ENCODE measurements at places on chromosomes 7 and 10.

- no peak for DNase-seq
Measured at GRCh38 chr10:78567680-78568455, 500.9 kb upstream of the ZMIZ1 start.

DNA sequence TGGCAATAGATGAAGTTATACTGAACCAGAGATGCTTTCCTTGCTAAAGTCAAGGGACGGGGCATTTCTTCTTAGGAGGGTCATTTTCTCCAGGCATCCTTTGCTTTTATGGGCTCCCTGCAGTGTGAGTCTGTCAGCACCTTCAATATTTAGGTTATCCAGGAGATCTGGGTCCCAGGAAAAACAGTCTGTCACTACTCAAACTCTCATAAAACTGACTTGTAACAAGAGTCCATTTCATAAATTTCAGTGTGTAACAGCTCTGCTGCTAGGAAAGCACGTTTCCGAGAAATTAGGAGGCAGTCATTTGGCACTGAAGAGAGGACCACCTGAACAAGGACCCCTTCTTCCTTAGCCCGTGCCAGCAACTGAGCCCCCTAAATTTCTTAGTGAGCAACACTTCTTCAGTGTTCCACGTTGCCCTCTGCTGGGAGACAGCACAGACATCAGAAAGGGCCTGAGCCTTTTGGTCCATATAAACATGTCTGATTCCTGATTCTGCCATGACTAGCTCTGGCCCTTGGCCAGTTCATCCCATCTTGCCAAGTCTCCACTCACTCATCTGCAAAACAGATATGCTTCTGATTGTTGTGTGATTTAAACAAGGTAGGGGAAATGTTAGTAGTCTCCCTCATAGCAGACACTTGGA, 7.2 kb downstream of the GCC1 start:
- DNase-seq, result no peak

GRCh38 chr7:56250135-56250534, 133.9 kb upstream of the NUPR2 start:
- DNase-seq, result no peak

- no peak for DNase-seq
Measured at GRCh38 chr10:95133016-95133752, 60.9 kb upstream of the ACSM6 start.

GRCh38 chr7:71735961-71736556, 604.1 kb downstream of the GALNT17 start:
- DNase-seq, result no peak

DNA sequence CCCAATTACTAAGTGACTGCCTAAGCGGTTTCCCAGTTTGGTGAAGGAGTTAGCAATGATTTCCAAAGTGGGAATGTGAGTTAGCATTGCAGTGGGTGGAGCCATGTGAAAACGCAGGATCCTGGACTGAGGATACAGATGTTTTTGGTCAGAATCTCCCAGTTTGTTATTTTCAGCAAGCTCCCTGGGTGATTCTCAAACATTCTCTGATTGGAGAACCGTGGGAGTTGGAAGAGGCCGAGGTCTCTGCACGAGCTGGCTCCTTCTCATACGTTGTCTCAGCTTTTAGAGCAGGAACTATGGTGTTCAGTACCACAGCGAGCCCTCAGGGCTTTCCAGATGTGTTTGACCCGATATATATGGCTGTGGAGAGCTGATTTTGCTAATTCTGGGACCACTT, 396.5 kb upstream of the NPVF start:
- no peak for DNase-seq

GRCh38 chr10:30034433-30035137, 24.8 kb downstream of the JCAD start:
- no peak for DNase-seq

- no peak for DNase-seq
Measured at GRCh38 chr10:51029172-51029641, 45.1 kb upstream of the PRKG1 start.

DNA sequence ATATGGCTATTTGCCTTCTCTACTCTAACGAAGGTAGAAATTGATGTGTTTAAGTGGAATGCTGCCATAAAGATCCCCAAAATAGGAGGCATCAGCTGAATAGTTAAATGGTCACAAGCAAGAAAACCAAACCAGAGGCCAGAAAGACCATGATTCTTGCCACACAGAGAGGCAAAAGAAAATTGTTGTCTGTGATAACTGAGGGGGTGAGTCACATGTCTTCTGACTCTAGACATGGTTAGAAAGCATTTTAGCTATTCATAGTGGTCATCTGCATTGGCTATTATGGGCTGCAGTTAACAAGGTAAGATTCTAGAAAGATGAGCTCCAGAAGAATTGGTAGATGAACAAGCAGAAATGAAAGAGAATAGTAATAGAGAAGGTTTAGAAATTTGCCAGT, 361.4 kb upstream of the NPSR1 start:
- no peak for DNase-seq

GRCh38 chr10:72753760-72754231, 61.9 kb downstream of the MCU start:
- DNase-seq, result no peak

GRCh38 chr10:131641231-131641630, 259.6 kb upstream of the PPP2R2D start:
- DNase-seq, result peak; percentile 0

DNA sequence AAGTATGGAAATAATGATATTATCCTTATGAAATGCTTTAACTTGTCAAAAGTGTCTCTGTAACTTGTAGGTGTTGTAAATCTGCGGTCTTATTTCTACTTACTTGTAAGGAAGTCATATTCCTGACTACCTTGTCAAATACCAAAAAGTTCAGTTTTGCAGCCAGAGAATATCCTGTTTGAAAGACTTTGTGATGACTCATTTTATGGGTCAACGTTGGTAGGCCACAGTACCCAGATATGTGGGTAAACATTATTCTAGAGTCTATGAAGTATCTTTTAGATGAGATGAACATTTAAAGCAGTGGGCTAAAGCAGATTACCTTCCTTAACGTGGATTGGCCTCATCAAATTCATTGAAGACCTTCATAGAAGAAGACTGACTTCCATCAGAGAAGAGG, 195.3 kb downstream of the PPP1R9A start:
- DNase-seq, result no peak

- DNase-seq, result no peak
Measured at GRCh38 chr7:108421720-108422331, 34.4 kb downstream of the NRCAM start.

DNA sequence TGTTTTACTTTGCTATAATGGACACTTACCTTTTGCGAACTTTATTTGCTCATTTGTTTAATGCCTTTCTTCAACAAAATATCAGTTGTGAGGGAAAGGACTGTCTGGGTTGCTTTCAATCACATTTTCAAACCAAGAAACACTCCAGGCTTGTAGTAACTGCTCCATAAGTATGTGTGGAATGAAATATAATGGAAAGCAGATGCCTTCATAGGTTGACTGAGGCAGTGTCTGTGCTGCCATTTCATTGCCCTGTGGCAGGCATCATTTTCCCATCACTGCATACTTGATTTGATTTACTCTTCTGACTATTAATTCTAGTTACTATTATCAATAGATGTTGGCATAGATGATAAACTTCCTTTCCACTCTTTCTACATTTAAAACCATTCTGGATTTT, 762.3 kb downstream of the CNTNAP2 start:
- DNase-seq, result no peak

- no peak for DNase-seq
Measured at GRCh38 chr10:128116851-128117615, 9.2 kb downstream of the MKI67 start.

- DNase-seq, result no peak
Measured at GRCh38 chr10:1284076-1284475, 227.9 kb downstream of the WDR37 start.

DNA sequence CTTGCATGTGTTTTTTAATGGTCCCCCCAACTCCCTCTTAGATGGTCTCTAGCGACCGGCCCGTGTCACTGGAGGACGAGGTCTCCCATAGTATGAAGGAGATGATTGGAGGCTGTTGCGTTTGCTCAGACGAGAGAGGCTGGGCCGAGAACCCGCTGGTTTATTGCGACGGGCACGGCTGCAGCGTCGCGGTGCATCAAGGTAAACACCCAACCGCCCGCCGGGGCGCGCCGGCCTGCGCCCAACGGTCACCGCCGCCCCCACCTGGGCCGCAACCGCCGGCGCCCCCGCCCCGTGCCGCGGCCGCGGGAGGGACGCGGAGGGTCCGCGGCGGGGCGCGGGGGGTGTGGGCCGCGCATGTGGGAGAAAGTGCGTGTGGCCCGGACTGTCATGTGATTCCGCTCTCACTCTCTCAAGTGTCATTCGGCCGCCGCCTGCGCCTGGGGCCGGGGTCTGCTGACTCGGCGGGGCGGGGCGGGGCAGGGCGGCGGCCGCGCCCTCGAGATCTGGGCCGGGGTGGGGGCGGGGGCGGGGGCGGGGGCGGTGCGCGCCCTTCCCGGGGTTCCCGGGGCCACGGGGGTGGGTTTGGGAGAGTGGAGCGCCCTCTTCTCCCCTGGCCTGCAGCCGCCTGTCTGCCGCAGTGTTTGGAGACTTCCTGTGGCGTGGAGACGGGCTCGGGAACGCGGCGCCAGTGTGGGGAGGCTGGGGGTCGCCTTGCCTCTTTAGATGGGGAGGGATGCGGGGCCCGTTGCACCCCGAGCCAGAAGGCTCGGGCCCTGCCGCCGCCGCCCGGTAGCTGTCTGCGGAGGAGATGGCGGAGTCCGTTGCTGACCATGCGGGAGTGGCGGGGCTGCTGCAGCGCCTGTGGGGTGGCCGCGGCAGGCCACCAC, 817 bp downstream of the MLLT10 start:
- no peak for DNase-seq

DNA sequence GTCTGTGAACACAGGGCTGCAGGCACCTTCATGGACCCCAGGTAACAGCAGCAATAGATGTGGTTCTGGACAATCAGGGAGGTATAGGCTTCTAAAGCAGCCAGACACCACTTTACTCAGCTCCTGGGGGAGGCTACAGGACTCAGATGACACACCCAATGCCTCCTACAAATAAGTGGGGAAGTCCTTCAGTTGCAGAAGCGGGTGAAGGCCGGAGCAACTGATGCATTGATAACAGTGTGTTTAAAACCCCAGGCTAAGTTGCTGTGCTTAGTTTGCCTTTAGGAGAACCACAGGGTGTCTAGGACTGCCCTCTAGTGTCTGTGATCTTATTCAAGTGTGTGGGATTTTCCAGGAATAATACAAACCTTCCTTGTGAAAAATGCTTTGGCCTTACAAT, 5.9 kb upstream of the ITGA8 start:
- peak; percentile 14 for DNase-seq

DNA sequence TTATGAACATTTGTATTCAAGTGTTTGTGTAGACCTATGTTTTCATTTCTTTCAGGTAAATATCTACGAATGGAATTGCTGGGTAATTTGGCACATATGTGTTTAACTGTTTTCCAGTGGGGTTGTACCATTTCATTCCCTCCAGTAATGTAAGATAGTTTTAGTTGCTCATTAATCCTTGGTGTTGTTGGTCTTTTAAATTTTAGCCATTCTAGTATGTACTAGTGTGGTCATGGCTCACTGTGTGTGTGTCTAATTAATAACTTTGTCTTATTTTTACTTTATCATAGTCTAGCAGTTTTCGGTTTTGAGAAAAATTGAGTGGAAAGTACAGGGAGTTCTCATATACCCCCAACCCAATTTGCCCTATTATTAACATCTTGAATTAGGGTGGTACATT, 278.8 kb downstream of the CAMK1D start:
- DNase-seq, result no peak

GRCh38 chr7:101232141-101232850, 5.3 kb downstream of the CLDN15 start:
- no peak for DNase-seq

DNA sequence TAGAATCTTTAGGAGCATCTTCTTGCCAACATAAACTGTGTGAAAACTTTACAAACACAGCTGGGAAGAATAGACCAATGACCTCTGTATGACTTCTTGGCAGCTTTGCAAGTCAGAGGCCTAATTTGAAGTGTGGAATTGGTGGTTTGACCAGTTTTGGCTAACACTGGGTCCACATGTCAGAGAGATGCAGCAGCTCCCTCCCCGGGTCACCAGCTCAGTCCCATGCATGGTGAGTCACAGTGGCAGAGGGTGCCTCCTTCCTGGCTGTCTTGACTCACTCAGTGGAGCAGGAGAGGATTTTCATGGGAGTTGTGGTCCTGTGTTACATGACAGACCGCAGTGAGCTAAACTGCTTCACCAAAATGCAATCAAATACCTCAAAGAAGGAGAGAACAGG, 8.2 kb upstream of the STARD3NL start:
- DNase-seq, result no peak

DNA sequence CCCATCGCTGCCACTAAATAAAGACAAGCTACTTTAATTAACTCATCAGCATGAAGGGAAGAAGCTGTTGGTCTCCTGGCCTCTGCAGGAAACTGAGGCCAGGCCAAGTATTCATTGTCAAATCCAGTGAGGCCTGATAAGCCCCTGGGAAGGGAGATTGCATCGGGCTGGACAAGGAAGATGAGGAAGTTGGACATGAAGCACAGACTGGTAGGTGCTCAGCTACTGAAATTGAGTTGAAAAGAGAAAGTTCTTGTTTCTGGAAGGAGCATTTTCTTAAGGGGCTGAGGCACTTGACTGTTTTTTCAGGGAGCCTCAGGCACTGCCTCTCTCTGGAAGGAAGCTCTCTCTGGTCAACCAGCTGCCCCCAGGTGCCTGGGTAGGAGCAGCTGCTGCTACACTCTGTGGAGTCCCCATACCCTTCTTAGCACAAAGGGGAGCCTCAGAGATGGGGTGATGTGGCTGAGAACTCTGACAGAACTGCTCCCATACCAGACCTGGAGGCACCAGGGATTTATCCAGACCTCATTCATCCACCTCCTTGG, 90.3 kb upstream of the IKZF1 start:
- no peak for DNase-seq

DNA sequence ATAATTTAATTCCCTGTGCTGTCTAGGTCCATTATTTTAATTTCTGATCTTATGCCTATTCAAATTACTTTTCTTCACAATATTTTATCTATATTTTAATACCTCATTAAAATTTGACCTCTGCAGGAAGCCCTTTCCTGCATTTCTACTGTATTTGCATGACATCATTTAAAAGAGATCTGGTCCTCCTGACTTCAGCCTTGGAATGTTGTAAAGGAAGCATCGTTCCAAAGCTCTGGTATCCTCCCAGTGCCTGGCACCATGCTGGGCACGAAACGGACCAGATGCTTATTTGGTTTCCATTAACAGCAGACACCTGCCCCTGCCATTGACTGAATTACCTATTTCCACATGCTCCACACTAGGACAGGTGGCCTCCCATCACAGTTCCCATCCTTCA, 247.5 kb downstream of the KLF6 start:
- no peak for DNase-seq

GRCh38 chr10:17229016-17229716, 1.1 kb downstream of the VIM start:
- no peak for DNase-seq

DNA sequence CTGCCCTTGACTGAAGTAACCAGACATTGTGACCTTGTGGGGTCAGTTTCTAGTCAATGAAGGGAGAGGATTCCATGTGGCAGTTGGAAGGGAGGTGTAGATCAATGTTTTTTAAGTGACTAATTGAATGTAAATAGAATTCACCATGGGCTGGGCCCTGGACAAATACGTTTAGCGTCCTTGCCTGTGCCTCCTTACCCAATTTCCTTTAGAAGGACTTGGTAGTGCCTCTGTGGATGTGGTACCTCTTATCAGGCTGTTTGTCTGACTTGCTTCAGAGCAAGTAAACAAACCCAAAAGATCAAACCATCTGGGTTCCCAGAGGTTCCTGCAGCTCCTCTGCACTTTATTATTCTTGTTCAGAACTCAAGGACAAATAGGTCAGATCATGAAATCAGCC, 4.3 kb upstream of the KAT6B start:
- DNase-seq, result no peak

- no peak for DNase-seq
Measured at GRCh38 chr10:49689882-49690510, 10.5 kb downstream of the C10orf53 start.
